ENCODE measurements at places on chromosomes 2 and 18.

GRCh38 chr2:44102790-44103562 is 65.7 kb upstream of the PPM1B start:
- no peak for DNase-seq

DNA sequence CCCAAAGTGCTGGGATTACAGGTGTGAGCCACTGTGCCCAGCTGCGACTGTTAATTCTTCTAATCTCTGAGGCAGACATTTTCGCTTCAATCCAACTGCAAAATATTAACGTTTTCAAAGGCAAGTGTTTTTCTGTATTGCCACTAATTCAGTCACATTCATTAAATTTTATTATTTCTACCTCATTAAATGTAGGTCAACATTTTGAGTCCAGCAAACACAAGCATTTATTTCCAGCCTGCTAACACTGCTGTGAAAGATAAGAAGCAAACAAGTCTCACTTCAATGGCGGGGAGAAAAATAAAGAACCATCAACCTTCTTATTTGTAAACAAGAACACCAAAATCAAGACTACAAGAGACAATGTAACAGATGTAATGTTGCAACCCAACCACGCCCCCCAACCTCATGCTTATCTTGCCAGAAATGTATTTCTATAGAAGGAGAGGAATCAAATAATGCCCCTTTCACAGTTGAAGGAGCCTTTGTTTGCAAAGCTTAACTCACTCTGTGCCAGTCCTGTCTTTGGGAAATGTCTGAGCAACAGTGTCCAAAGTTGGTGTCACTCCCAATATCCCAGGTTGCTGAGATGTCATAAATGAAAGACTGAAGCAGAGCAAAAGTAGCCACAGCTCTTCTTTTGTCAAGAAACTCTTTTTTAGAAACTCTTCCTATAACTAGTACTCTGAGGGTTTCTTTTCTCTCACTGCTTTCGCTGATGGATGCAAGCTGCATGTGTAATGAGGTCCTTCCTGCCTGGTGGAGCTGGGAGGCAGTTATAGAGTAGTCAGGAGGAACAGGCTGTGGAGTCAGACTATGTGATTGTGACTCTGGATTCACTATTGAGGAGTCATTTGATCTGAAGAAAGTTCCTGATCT is 8.6 kb downstream of the DOCK10 start:
- no peak for DNase-seq

- no peak for DNase-seq
These were observed 56.6 kb downstream of the XRCC5 start for GRCh38 chr2:216165711-216166110.

DNA sequence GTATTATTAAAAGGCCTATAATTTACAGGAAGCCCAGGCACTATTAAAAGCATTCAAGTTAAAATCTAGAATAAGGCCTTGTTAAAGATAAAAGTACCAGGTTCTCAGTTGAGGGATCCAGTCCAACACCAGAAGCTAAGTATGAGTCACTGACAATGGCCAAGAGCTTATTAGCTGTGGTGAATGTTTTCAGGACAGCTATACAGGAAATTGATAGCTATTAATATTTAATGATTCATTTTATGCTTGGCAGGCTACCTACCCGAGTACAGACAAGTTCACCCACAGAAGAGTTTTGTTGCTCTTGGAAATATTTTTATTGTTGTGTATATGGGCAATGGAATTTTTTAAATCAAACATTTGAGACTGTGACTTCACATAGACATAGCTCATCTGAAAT is 729.6 kb upstream of the ZNF804A start:
- no peak for DNase-seq

GRCh38 chr2:230711224-230711623 is 1.4 kb upstream of the CAB39 start:
- no peak for DNase-seq

GRCh38 chr2:96608469-96609455 is 29.4 kb downstream of the KANSL3 start:
- DNase-seq, result no peak

- DNase-seq, result no peak
These were observed 279.2 kb upstream of the DCC start for GRCh38 chr18:52060607-52061304.

GRCh38 chr2:20291106-20291564 is 59.5 kb downstream of the PUM2 start:
- no peak for DNase-seq

DNA sequence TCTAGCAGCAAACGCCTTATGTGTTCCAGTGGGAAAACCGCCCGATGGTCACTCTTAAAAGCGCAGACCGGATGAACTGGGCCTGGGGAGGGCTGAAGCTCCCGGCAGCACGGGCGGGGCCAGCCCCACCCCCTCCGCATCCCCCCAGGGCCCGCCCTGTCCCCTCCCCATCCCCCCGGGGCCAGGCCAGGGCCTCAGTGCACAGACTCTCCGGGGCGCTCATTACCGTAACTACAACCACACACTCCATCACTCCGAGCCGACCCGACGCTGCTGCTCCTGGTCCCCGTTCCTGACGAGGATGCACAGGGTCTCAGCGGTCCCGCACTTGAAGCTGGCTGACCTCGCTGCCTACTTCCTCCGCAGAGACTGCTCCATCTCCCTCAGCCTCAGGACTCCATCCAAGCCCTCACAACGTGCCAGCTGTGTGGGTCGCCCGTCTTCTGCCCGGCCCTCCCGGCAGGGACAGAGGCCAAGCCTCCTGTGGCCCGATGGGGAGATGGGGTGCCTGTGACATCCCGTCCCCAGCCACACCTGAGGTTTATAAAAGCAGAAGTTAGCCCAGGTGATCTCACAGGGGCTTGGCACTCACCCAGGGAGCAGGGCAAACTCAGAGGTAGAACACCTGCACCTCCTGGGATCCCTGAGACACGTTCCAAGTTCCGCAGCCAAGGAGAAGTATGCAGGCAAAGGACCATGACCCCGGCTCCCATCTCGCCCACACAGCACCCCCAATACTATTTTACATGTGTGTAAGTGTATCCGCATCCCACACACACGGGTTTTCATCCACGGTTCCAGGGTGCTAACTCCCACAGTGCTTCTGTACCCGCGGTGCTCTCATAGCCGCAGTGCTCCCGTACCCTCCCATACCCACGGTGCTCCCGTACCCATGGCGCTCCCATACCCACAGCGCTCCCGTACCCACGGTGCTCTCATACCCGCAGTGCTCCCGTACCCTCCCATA is 36.0 kb downstream of the SLC66A2 start:
- no peak for DNase-seq

DNA sequence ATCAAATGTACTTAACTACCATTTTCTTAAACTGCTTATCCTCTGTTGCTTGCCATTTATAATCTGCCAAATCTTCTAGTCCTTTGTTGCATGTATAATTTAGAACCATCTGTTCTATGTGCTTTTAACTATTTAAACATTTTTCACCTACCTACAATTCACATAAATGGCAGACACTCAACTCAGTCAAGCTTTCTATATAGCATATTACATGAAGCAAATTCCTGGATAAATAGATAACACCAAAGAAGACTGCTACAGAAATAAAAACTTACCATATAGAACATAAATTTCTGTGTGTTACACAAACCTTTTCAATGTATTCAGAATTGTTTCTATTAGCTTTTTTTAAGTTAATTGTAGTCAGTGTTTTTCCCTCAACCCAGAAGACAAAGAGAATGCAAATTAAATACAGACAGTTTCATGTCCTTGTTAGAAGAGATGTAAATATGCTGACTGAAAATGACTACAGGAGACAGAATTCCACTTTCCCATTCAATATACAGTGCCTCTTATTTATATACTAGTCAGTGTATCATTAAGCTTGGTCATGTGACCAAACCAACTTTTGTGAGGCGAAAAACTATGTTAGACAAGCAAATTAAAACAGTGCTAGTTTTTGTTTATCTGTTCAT is 2.6 kb downstream of the BAZ2B start:
- no peak for DNase-seq

DNA sequence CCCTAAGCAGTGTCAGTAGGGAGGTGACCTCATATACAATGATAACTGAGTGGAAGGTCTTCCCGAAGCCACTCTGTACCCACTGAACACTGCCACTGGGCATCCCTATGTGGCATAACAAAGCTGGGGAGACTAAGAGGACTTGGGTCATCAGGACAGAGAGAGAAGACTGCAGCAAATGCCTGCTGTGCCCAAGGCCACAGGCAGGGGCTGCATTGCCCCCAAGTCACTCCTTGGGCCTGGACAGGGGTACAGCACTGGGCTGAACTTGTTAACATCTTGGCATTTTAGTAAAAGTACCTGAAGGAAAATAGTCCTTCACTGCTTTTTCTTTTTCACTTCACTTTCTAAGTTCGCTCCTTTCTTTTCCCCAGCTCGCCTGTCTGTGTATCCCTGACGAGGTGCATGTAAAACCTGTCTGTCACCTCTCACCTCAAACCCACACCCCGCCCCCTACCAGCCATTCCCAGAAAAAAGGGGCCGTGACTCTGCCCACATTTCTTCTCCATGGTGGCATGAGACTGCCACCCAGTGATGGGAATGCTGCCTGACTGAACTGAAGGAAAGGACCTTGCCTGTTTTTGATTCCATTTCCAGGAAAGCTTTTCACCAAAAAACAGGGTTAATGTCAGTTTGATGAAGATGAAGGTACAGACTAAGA is 62.9 kb downstream of the MTHFD2 start:
- no peak for DNase-seq

GRCh38 chr2:111688482-111688881 is 195.5 kb downstream of the ANAPC1 start:
- DNase-seq, result no peak

GRCh38 chr2:221415789-221416188 is 156.3 kb downstream of the EPHA4 start:
- no peak for DNase-seq

GRCh38 chr2:200847269-200847668 is 17.2 kb downstream of the CLK1 start:
- DNase-seq, result no peak

- no peak for DNase-seq
These were observed 223.5 kb downstream of the NDUFA10 start for GRCh38 chr2:239801404-239802184.

DNA sequence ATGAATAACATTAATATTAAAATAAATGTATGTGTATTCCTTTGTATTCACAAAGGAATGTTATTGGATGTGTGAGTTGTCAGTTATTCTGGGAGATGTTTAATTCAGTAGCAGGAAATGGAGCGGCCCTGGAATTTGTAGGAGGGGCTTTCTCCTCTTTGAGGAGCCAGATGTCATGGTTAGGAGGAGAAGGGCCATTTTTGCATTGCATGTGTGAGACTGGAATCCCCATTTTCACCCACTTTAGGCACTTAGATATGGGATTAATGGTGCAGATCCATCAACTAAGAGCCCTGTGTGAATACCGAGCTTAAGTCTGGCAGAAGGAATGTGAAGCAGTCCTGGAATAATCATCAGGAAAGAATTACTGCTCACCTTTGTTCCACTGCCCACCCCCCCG is 439.2 kb downstream of the PARD3B start:
- no peak for DNase-seq

- DNase-seq, result no peak
These were observed 35.8 kb downstream of the IMPA2 start for GRCh38 chr18:12017081-12017480.

GRCh38 chr2:55966401-55967118 is 43.0 kb upstream of the EFEMP1 start:
- no peak for DNase-seq

DNA sequence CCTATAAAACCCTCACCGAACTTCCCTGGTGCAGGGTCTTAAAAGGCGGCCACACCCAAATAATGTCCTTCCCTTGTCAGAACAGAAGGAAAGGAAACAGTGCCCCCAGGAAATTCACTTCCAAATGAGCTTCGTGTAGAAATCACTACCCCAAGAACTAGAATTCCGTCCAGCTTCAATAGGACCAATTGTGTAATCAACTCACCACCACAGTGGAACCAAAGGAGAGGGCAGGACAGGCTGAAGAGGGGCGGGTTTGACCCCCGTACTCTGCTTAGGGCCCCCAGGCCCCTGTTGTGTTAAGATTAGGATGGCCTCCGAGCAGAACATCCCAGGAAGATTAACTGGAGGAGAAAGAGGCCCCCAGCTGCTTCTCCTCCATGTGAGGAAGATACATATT is 24.1 kb downstream of the GPR35 start:
- DNase-seq, result no peak

DNA sequence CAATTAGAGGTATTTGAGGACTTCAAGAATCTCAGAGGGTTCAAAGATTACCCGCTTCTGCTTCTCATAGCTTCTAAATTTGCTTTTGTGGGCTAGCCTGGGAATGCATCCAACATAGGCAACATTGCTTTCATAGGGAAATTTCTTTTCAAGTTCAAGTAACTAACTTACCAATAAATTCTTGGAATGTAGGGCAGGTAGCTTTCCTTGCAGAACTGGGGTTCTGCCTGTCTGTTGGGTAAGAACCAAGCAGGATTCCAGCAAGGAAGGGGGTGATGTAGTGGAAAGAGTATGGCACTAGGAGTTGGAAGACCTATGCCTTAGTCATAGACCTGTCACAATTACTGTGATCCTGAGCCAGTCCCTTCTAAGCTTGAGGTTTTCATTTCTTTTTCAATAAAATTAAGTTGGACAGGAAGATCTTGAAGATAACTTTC is 164.1 kb downstream of the FHOD3 start:
- DNase-seq, result no peak

- no peak for DNase-seq
These were observed 78.9 kb upstream of the STON1 start for GRCh38 chr2:48450936-48451602.

DNA sequence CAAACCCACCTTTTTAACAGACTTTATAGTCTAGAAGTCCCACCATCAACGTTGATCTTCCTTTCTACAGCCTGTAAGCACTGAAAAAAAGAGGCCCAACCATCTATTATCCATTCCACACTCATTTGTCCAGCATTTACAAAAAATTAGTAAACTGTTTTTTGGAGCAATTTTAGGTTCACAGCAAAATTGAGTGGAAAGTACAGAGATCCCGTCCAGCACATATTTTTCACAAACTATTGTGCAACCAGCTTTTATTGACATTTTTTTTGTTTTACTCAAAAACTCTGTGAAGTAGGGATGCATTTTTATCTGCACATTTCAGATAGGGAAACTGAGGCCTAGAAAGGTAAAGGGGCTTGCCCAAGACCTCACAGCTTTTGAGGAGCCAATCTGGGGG is 68.6 kb downstream of the TNP1 start:
- DNase-seq, result no peak

DNA sequence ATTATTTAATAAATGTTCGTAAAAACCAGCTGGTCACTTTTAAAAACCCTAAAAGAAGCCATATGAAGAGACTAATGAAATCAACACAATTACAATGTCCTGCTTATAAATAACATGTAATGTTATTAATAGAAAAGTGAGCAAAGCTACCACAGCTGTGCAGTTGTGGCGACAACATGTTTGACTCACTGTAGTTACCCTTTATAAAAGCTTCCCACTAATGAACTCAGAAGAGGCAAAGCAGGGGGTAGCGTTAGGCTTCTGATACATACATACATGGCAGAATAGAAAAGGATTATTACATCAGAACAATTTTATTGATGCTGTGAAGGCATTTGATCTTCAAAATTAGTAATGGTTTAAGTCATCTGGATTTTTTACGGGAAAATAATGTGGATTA is 219.7 kb downstream of the SLC4A10 start:
- DNase-seq, result no peak

DNA sequence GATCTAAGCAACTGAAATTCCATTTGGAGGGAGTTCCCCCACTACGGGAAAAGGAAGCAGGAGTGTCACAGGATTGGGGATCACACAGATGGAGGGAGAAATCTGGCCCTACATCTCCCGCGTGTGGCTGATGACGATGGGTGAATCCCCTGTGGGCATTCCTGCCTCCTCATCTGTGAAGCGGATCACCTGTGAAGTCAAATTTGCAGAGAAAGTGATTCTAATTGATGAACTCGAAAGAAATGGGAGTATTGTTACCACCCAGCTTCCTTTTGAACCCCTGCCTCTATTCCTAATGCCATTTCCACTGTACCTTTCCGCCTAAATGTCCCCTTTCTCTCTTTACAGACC is 92.0 kb downstream of the CMPK2 start:
- DNase-seq, result no peak
